ENCODE measurements at places on chromosomes 6 and 20. TPM values are rescaled to one million over a fixed set of nuclear protein-coding genes. Genes with fewer than 3 reads are reported as not detected.

Gene SLC52A3
- under 0.01 TPM for total RNA-seq

Gene SNX5
- 129 TPM for total RNA-seq

Gene SOBP
- total RNA-seq = 3.9 TPM

Gene BRPF3
- 20.6 TPM for total RNA-seq

Gene TNXB
- 4.2 TPM for total RNA-seq

Gene RBBP8NL
- total RNA-seq = not detected

Gene FAM8A1
- total RNA-seq = 15.6 TPM

Gene LY6G6F
- total RNA-seq = not detected

Gene TMEM217
- 19.7 TPM for total RNA-seq

Gene GHRH
- not detected for total RNA-seq

Gene COL9A1
- not detected for total RNA-seq

Gene CLPSL2
- not detected for total RNA-seq

Gene MUCL3
- total RNA-seq = not detected

Gene OPRL1
- total RNA-seq = 1.3 TPM

Gene NRN1
- 47.7 TPM for total RNA-seq

Gene SLC12A5
- total RNA-seq = 1.6 TPM

Gene TRIM40
- total RNA-seq = not detected

Gene SEL1L2
- not detected for total RNA-seq

Gene BCAS1
- not detected for total RNA-seq

Gene POU5F1
- not detected for total RNA-seq

Gene OR2B6
- not detected for total RNA-seq

Gene PLA2G7
- total RNA-seq = 0.19 TPM

Gene TPBG
- 16.3 TPM for total RNA-seq

Gene PLCB4
- total RNA-seq = 5.0 TPM

Gene KCNK16
- not detected for total RNA-seq

Gene FOXA2
- not detected for total RNA-seq

Gene NINL
- 15.7 TPM for total RNA-seq

Gene MRPL18
- 67.9 TPM for total RNA-seq

Gene TSHZ2
- 0.98 TPM for total RNA-seq

Gene CCM2L
- total RNA-seq = 16.7 TPM

Gene GPR6
- not detected for total RNA-seq

Gene INSM1
- total RNA-seq = not detected

Gene SRC
- total RNA-seq = 20.6 TPM

Gene COL20A1
- not detected for total RNA-seq

Gene ECT2L
- total RNA-seq = not detected

Gene C2
- total RNA-seq = not detected

Gene TSBP1
- total RNA-seq = not detected

Gene SCGN
- not detected for total RNA-seq

Gene KHDC1L
- not detected for total RNA-seq

Gene REM1
- 0.38 TPM for total RNA-seq

Gene ADGRG6
- total RNA-seq = 48.7 TPM

Gene TDRD6
- under 0.01 TPM for total RNA-seq

Gene SNPH
- 6.2 TPM for total RNA-seq

Gene TOX2
- 3.9 TPM for total RNA-seq

Gene CALHM5
- 7.8 TPM for total RNA-seq

Gene ZC2HC1B
- total RNA-seq = not detected

Gene APOBEC2
- total RNA-seq = not detected

Gene VSX1
- total RNA-seq = not detected

Measured in vein endothelial cell (primary cell).